Nephron progenitor cell (in vitro differentiated cells): ENCODE measurements at places on chromosomes 6 and 20.

DNA sequence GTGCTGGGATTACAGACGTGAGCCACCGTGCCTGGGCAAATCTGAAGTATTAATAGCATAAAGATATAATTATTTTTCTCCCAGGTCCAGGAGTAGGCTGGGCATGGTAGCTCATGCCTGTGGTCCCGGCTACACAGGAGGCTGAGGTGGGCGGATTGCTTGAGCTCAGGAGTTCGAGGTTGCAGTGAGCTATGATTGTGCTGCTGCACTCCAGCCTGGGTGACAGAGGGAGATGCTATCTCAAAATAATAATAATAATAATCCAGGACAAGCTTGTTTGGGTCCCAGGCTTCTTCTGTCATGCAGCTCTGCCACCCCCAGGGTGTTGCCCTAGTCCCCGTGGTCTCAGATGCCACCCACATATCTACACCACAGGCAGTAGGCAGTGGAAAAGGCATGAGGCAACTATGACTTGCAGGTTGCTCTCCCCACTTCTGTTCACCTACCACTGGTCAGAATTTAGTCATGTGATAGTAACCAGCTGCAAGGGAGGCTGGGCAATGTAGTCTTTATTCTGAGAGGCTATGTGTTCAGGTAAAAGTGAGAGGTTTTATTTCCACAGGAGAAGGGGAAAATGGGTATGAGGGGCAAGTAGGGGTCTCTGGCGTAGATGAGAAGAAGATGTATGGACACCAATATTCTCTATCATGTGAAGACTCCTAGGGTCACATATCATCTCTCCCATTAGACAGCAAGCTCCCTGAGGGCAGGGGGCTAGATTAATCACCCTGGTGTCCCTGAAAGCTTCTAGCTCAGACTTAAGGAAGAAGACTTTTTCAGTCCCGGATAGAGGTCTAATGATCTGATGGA is 25.7 kb downstream of the TCF15 start:
- DNase-seq = no peak

- no peak for DNase-seq
Measured at GRCh38 chr6:140168365-140168764, 793.9 kb upstream of the CITED2 start.

- DNase-seq = no peak
Measured at GRCh38 chr6:138037009-138037504, 70.2 kb downstream of the PERP start.

- no peak for DNase-seq
Measured at GRCh38 chr6:80488190-80488589, 381.7 kb downstream of the BCKDHB start.

DNA sequence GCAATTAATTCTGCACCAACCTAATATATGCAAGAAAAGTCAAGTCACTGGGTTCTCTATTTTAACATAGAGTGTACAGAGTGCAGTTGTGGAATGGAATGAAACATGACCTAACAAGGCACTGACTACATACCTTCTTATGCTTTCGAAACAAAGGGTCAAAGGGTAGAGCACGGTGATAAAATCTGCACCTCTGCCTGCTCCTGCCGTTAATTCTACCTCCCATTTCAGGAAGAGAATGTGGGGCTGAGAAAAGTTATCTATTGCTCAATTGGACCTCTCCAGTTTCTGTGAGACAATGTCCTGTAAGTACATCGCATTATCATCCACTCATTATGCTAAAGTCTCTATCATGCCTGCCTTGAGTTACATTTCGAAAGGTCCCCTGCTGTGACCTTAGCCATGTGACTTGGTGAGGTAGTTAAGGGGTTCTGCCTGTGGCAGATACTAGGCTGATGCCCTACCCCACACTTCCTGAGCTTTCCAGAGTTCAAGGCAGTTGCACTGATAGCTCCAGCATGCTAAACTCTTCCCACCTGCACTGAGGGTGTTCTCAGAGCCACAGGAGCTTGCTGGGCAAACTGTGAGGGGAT is 14.0 kb upstream of the MOCS1 start:
- no peak for DNase-seq

GRCh38 chr6:144090384-144090783 is 5.0 kb downstream of the SF3B5 start:
- no peak for DNase-seq
